ENCODE measurements at places on chromosomes 16 and 17.

GRCh38 chr17:50394711-50395110 is 2.6 kb downstream of the LRRC59 start:
- DNase-seq, result no peak

DNA sequence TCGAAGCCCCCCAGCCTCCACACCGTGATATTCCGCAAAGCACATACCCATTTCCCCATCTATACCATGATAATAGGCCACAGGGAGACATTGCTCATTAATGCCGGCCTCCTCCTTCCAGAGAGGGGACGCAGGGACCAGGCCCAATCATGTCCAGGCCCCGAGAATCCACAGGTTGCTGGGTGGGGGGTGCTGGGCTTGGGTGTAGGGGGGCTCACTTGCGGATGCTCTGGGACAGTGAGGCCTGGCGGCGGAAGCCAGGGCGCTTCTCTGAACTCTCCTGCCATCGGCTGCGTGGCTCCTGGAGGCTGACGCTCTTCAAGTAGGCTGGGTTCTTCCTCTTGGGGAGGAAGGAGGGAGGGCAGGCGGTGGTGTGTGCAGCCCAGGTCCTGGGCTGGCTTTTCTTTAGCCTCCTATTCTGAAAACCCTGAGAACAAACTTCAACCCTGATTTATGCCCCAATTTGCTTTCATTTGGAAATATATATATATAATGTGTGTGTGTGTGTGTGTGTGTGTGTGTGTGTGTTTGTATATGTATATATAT is 12.2 kb downstream of the AANAT start:
- DNase-seq, result no peak

GRCh38 chr17:81253358-81254131 is 14.4 kb downstream of the NDUFAF8 start:
- DNase-seq, result peak; percentile 40

DNA sequence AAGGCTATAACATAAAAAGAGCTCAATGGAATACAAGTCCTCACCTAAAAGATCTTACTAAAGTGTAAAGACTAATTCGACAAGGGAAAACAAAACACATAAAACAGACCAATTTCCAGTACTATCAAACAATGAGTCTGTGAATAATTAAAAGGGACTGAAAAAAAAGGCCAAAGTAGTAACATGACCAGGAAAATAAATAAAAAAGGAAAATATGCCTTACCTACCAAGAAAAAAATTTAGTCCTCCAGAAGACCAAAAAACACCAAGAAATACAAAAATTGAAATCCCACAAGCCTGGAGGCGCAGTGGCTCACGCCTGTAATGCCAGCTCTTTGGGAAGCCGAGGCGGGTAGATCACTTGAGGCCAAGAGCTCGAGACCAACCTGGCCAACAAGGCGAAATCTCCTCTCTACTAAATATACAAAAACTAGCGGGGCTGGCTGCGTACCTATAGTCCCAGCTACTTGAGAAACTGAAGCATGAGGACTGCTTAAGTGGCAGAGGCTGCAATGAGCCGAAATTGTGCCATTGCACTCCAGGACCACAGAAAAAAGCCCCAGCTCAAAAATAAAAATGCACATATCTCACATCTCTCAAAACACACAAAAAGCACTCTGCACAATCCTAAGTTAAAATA is 60.8 kb downstream of the TEX14 start:
- DNase-seq, result no peak

GRCh38 chr17:69176457-69176795 is 34.7 kb upstream of the ABCA6 start:
- peak; percentile 36 for DNase-seq

GRCh38 chr17:20092973-20093626 is 83.9 kb downstream of the SPECC1 start:
- no peak for DNase-seq

DNA sequence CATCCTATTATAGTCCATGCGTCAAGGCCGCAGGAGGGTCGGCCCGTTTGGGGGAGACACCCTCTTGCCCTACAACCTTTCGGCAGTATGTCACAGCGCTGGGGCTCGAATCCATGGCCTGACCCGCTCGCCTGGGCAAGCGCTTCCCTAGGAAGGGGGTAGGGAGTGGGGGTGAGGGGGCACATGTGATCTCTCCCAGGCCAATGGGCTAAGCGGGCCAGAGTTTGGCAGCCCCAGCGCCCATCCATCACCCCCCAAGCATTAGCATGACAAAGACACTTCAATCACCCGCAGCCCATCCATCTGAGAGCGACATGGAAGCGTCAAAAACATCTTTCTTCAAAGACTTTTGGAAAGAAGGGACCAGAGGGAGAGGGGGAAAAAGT is at the start of gene HOXB1:
Gene HOXB1, minus strand, starts transcription at position 125 of the 386 bp plus-strand sequence. Its CDS starts 107 bp downstream, at position 18.
- no peak for DNase-seq

- DNase-seq, result no peak
These were observed 8.6 kb upstream of the BAHCC1 start for GRCh38 chr17:81386646-81387099.

- no peak for DNase-seq
These were observed 1.1 kb downstream of the ATP2A1 start for GRCh38 chr16:28879261-28879840.

DNA sequence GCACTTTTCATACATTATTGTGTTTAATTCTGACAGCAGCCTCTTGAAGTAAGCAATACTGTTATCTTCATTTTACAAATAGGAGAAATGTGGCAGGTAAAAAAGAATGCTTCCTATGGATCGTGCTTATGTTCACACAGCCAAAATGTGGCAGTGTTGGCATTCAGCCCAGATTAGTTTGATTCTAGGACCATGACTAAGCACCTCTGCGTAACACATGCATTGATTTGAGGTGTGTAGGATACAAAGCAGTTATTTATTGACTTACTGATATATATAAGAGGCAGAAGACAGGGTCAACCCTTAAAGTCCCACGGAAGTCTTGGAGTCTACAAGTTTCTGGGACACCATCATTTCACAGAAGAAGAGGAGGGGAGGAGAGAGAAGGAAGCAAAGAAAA is 1144.4 kb upstream of the GOT2 start:
- DNase-seq, result peak; percentile 96

GRCh38 chr17:31114956-31115555 is 20.3 kb downstream of the NF1 start:
- DNase-seq, result no peak

DNA sequence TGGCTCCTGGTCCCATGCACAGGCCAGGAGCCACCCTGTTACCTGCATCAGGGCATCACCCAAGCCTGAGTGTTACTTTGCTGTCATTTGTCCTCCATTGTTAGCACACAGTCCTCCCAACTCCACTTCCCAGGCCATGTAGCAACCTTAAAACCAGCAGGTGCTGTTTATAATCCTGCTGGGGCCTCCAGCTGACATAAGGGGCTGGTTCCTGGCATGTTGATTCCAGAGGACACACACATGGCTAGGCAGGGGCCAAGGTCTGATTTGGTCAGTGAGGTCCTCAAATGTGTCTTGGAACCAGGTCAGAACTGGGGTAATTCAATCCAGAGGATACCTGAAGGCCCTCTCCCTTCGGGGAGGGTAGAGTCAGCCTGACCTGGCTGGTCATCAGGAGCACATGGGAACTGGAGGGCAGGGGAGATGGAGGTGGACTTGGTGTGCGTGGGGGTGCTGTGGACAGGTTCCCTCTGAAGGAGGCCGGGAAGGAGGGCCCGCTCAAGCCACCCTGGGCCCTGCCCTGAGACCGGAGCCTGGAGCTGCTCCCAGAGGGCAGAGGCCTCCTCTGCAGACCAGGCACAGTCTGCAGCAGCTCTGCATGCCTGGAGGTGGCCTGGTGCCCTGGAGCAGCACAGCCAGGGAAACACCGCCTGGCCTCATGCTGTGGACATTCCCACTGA is 6.6 kb downstream of the ADORA2B start:
- no peak for DNase-seq

Measured in epithelial cell of esophagus (primary cell).